HFFc6 (cell line): ENCODE measurements at places on chromosomes 1 and 21. TPM values are rescaled to one million over a fixed set of nuclear protein-coding genes. Genes with fewer than 3 reads are reported as not detected.

SUMO3 gene
- total RNA-seq = 115 to 151 TPM (median 124 TPM) in 3 replicates

GPR61 gene
- total RNA-seq = 0.12 TPM in 1 of 3 replicates, not detected in the others

ADGRL4 gene
- total RNA-seq = 15.4 to 20.0 TPM (median 16.3 TPM) in 3 replicates

IRF6 gene
- total RNA-seq = 0.24 to 2.7 TPM (median 1.8 TPM) in 3 replicates

SLC6A9 gene
- total RNA-seq = 8.4 to 9.1 TPM (median 8.7 TPM) in 3 replicates

ARHGEF10L gene
- 10.4 to 26.8 TPM (median 12.4 TPM) in 3 replicates for total RNA-seq

- no peak for DNase-seq
Measured at GRCh38 chr1:214270097-214270650, 10.8 kb upstream of the SMYD2 start.

DNA sequence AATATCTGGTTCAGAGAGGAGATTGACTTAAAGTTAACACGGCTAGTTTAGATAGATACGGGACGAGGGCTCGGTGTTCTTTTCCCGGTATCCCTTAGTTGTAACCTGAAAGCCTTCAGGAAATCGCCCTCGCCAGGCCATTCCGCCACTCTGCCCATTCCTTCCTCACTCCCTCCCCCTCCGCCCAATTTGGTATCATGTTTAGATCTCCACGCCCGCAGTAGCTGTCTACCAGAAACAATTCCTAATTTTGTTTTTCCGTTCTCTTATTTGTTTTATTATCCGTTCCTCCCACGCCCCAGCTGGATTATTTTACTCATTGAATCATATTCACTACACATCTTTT lies 685 bp upstream of the VAMP4 start:
- DNase-seq = peak; percentile 41

DNA sequence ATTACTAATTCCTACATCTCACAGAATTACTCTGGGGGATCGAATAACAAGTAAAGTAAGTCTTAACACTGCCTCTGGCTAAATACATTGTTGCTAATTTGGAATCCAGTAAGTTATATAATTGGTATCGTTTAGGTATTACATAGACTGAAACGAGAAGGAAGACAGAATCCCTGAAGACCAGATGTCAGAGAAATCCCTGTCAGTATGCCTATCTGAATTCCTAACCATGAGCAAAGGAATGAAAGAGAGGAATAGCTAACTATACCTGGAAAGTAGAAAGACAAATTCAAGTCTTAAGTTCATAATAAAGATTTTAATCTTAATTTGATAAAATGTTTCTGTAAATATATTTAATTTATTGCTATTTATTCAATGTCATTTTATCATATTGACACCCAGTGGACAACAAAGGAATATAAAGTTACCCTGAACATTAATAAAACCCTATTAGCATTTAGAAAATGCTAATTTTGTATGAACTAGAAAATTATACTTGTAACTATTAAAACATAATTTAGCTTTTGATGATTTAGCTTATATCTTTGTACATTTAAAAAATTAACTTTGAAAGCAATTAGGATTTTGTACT lies 11.4 kb downstream of the DEPDC1 start:
- no peak for DNase-seq

GRCh38 chr21:41750051-41750450 lies 16.8 kb downstream of the RIPK4 start:
- no peak for DNase-seq

DNA sequence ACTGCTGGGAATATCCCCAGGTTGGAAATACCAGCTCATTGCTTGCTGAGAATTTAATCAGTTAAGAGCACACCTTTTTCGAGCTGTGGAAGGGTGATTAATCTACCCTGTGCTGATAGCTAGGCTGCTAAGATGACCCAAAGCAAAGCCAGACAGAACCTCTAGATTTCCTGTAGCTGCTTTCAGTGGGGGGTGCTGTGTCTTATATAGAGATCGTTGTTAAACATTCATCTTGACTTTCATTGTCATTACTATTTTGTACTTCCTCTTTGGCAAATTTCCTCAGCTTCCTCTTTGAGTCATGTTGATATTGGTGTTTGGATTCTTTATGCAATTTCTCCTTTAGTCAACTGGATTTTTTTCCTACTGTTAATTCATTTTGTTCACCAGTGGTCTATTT lies 155.3 kb downstream of the DISC1 start:
- no peak for DNase-seq

DNA sequence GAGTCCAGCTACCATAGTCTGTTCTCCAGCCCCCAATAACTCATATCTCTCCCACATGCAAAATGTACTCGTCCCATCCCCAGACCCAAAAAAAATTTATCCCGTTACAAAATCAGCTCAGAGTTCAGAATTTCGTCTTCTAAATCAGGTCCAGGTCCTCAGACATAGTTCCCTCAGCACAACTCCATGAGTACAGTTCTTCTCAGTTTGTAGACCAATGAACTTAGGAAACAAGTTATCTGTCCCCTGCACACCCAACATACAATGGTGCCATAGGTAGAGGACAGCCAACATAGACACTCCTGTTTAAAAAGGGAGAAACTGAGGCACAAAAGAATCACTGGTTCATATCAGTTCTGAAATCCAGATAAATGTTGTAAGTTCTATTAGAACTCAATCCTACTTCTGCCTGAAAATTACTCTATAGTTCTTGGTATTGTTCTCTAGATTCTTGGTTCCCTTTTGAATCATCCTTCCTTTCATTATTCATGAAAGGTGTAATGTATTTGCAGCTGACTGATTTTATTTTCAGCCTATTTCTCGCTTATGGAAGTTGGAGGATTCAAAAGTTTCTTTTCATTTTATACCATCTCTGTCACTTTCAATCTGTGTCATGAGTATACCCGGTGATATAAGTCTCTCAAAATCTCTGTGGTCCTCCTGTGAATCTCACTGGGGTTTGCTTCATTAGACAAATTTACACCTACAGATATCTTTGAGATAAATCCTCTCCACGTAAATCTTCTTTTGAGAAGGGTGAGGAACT lies 75.8 kb upstream of the TSPAN2 start:
- DNase-seq = no peak

GRCh38 chr1:7295946-7296345 lies 475.1 kb upstream of the VAMP3 start:
- DNase-seq = no peak

DNA sequence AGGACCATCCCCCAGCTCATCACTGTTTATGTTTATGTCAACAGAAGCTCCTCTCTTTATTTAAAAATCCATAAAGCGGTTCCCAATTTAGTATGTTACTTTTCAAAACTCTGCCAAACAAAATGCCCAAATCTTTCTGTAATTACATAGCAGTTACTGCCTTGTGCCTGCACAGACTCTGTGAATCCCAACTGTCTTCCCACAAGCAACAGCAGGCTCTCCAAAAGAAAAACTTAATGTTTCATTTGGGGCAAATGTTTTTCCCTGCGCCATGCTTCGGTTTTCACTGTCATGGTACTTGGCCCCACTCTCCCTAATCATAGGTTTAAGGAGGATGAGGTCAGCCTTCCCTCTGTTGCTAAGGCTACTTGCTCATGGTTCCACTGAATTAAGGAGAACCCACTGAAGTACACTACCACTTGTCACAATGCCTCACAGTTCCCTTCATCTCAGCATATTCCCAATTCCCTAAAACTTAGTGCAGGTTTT lies 4.6 kb downstream of the COLGALT2 start:
- DNase-seq = no peak

DNA sequence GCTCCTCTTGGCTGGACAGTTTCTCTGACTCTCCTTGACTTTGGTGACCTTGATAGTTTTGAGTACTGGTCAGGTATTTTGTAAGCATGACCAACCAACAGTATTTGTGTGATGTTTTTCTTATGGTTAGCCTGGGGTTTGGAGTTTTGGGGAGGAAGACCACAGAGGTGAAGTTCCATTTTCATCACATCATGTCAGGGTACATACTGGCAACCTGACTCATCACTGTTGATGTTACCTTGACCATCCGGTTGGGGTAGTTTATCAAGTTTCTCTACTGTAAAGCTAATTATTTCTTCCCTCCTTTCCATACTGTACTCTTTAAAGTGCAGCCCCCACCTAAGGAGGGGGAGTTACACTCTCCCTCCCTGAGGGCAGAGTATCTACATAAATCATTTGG lies 13.4 kb downstream of the OSCP1 start:
- peak; percentile 6 for DNase-seq

- DNase-seq = no peak
Measured at GRCh38 chr1:184582411-184582810, 172.2 kb downstream of the EDEM3 start.
